ENCODE measurements at places on chromosomes 1 and 21.

- DNase-seq = no peak
Measured at GRCh38 chr1:182213163-182213562, 151.7 kb upstream of the ZNF648 start.

GRCh38 chr1:119711804-119712341 lies at the start of gene PHGDH:
Gene PHGDH, plus strand, starts transcription at chr1:119711934. Its CDS starts 89 bp downstream, at chr1:119712023.
- no peak for DNase-seq

DNA sequence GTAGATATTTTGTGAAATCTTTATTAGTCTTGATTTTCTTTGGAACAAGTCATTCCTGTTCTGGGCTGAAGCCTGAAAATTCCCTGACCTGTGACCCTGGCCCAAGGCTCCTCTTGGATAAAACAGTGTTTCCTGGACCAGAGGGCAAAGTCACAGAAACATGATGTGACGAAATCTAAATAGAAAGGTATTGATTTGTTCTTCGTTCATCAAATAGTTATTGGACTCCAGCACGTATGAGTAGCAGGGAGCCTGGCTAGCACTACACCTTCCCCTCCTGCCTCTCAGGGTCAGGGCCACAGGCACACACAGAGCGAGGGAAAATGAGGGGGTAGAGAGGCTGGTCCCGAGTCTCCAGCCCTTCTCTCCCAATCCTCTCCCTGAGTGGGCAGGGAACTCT lies 1.7 kb upstream of the CLDN14 start:
- no peak for DNase-seq

GRCh38 chr1:100626397-100626796 lies 88.5 kb downstream of the GPR88 start:
- no peak for DNase-seq

GRCh38 chr1:28966617-28967016 lies 52.2 kb downstream of the EPB41 start:
- no peak for DNase-seq

GRCh38 chr21:22019766-22020165 lies 1021.6 kb downstream of the NCAM2 start:
- DNase-seq = no peak

GRCh38 chr1:108732398-108732797 lies 14.1 kb upstream of the STXBP3 start:
- DNase-seq = no peak

DNA sequence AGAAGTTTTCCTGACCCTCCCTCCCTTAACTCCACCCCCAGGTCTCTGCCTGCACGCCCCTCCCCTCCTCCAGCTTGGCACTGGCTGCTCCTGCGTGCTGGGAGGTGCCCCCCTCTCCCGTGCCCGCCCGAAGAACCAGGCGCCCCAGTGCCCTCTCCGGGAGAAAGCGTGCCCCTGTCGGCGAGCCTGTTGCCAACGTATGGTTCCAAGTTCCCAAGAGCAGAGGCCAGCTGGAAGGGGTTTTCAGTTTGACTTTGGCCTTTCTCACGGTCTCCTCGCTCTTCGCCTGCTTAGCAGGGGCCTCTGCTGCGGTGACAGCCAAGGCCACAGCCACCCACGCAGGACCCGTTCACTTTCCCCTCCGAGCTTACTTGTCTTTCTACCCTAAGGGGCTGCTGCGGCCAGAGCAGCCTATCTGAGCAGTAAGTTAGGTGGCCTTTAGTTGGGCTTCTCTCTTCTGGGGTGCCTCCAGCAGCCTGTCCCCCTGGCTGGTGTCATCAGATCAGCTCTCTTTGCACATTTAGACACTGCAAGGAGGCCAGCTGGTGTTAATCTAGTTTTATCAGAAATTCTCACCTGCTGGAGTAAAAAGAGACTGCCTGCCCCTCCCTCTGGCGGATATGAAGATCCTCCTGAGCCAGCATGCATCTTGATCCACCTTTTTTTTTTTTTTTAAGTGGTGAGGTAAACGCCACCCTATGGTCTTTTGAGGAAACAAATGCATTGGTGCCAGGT lies 1.5 kb downstream of the STUM start:
- DNase-seq = no peak

GRCh38 chr1:24294716-24295371 lies 24.3 kb upstream of the GRHL3 start:
- DNase-seq = no peak

GRCh38 chr1:25185409-25186160 lies 46.7 kb downstream of the SYF2 start:
- DNase-seq = no peak

DNA sequence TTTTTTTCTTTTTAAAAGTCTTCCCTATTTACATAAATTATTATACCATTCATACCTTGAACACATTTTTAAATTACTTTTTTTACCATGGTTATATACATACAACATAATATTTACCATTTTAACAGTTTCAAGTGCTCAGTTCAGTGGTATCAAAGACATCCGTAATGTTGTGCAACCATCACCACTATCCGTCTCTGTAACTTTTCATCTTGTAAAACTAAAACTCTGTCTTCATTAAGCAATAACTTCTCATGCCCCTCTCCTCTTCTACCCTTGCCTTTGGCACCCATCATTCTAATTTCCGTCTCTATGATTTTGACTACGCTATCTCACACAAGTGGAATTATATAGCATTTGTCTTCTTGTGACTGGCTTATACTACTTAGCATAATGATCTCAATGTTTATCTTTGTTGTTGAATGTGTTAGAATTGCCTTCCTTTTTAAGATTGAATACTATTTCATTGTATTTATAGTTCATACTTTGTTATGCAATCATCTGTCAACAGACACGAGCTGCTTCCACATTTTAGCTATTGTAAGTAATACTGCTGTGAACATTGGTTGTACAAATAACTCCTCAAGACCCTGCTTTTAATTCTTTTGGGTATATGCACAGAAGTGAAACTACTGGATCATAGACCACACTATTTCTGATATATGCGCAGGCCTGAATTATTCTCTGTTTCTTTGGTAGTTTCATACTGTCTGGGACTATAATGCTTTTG lies 689.5 kb upstream of the NCAM2 start:
- DNase-seq = no peak

DNA sequence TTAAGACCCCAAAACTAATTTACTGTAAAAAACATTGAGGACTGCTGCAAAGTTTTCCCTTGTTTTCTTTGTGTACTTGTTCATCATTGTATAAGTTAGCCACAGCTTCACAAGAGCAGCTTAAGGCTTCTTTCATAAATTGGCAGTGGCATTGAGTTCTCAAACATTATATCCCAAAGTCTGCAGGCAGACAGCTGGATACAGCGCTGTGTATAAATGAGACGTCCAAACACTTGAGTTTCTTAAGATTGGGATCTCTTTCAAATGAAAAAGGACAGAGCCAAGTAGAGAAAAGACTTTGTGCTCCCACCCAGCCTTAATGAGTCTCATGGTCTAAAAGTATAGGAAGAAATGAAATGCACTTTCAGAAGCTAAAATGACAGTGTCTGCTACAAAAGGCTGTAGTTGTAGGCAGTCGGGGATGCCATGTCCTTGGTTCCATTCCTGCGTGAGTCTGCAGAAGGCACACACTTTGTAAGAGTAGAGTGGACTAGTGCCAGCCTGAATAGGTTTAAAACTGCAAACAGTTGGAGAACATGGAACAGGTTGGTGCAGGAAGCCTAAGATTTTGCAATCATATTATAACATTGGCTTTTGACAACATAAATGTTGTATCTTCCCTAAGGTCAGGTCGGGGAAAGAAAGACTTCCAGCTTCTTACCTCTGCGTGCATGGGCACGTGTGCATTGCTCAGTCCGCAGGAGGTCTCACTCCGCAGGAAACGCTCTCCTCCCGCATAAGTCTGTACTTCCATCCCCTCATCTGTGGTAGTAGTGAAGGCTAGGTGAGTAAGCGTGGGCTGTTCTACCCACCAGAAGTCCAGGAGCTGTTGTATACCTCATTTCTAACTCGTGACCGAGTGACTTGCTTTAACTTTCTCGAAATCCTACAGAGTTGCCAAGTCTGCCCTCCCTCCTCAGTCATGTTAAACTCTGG lies 94.4 kb downstream of the CD247 start:
- no peak for DNase-seq
